Muscle of leg (tissue), 16 donors: ENCODE measurements at places on chromosomes 2 and 18.
A peak's percentile ranks its signal among the peaks of the same experiment; 100 is the strongest.

DNA sequence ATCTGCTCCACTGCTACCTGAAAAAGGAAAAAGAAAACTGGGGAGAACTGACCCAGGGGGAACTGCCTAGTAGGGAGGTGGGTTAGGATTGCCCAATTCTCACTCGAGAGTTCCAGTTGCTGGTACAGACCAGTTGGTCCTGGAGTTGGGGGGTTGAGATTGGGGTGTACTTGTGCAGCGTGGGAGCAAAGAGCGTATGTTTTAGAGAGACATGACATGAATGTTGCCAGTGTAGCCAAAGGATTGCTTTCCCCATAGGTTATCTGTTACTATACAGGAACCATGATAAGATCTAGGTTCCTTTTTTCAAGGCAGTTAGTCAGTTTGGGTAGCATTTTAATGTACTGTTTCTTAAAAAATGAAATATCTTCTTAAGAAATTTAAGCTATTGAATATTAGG, 68.6 kb downstream of the APLF start:
- H3K4me3 ChIP-seq: no peak overlapping the region
- no peaks in the 10 kb centered on the region for H3K27me3 ChIP-seq
- H3K27ac ChIP-seq: no peak overlapping the region
- DNase-seq: no peak
- H3K4me1 ChIP-seq: no peaks in the 10 kb centered on the region
- no peaks in the 10 kb centered on the region for H3K36me3 ChIP-seq

DNA sequence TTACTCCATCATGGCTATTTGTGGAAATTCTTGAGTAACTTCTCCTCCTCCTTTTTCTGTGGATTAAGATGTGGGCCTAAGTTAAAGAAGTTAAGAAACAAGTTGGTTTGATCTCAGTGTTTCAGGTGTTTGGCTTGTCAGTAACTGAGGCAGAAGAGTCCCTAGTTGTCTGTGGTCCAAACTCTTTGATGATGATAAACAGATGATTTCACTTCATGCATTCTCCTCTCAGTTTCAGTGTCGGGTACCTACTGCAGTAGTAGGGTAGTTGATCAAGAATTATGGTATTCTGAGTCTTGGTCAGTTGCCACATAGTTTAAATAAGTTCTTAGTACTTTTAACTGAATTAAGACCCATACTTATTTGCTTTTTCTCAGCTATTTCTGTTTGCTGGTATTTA, 85.6 kb downstream of the NCOA1 start:
- H3K36me3 ChIP-seq: no peaks in the 10 kb centered on the region
- H3K4me3 ChIP-seq: no peak overlapping the region
- no peaks in the 10 kb centered on the region for H3K4me1 ChIP-seq
- DNase-seq: no peak

GRCh38 chr2:127609031-127609751, 36.8 kb upstream of the GPR17 start:
- H3K4me1 ChIP-seq: no peaks in the 10 kb centered on the region
- no peaks in the 10 kb centered on the region for H3K27me3 ChIP-seq
- H3K36me3 ChIP-seq: no peaks in the 10 kb centered on the region

- DNase-seq: no peak
- H3K27me3 ChIP-seq: peaks cover under 1% of the 10 kb centered on the region
- no peaks in the 10 kb centered on the region for H3K4me1 ChIP-seq
- H3K36me3 ChIP-seq: no peaks in the 10 kb centered on the region
- H3K27ac ChIP-seq: no peak overlapping the region
Measured at GRCh38 chr2:11099122-11100065, 55.9 kb upstream of the SLC66A3 start.

DNA sequence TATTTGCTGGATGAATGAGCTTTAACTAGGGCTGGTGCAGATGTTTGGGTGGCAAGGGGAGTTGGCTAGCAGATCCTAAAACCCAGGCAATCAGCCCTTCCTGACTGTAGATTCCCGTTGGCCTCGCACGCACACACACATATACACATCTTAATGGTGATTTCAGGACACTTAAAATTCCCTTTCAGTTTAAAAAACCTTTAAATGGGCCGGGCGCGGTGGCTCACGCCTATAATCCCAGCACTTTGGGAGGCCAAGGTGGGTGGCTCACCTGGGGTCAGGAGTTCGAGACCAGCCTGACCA, 19.5 kb upstream of the MTCL1 start:
- H3K27me3 ChIP-seq: no peaks in the 10 kb centered on the region
- H3K27ac ChIP-seq: no peak overlapping the region
- no peak for DNase-seq
- peaks cover 7% of the 10 kb centered on the region for H3K4me1 ChIP-seq

- H3K27ac ChIP-seq: no peak overlapping the region
- H3K4me1 ChIP-seq: peaks cover 13% of the 10 kb centered on the region
- no peaks in the 10 kb centered on the region for H3K36me3 ChIP-seq
Measured at GRCh38 chr18:62605685-62606084, 82.9 kb downstream of the ZCCHC2 start.

GRCh38 chr18:32346671-32347070, 124.0 kb downstream of the GAREM1 start:
- peaks cover 5% of the 10 kb centered on the region for H3K4me1 ChIP-seq
- H3K27me3 ChIP-seq: no peaks in the 10 kb centered on the region
- H3K4me3 ChIP-seq: no peak overlapping the region
- DNase-seq: peak; percentile 66
- H3K36me3 ChIP-seq: no peaks in the 10 kb centered on the region

DNA sequence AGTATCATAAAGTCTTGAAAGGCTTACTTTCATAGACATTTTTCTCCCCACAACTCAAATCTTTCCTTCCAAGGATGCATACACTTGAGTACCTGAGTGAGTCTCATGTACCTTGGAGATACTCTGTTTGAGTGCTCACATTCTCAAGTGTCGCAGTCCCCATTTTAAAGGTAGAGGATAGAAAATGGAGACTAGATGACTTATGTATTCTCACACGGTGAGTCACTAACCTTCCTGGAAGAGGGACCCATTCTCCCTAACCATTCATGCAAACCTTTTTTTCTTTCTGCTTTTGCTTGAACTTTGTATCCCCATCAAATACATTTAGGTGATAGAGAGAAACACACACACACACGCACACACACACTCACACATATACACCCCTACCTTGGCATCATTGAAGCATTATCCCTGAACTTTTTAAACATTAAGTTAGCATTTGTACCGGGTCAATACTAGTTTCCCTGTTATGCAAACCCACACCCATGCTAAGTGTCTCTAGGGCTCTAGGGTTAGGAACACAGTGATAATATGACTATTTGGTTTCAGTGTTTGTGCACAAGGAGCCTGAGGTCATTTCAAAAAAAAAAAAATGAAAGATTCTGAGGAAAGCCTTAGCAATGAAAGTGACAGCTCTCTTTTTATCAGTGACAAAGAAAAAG, 236.2 kb downstream of the IKZF2 start:
- no peaks in the 10 kb centered on the region for H3K36me3 ChIP-seq
- H3K4me1 ChIP-seq: no peaks in the 10 kb centered on the region
- H3K27me3 ChIP-seq: no peaks in the 10 kb centered on the region
- H3K4me3 ChIP-seq: no peak overlapping the region
- H3K27ac ChIP-seq: no peak overlapping the region

- H3K4me1 ChIP-seq: peaks cover 30% of the 10 kb centered on the region
- H3K4me3 ChIP-seq: peak overlapping the region; percentile 39
- DNase-seq: peak; percentile 18
- no peak overlapping the region for H3K27ac ChIP-seq
- H3K36me3 ChIP-seq: no peaks in the 10 kb centered on the region
- H3K27me3 ChIP-seq: peaks cover 46% of the 10 kb centered on the region
Measured at GRCh38 chr2:132671151-132671835, 1.3 kb upstream of the LYPD1 start.

DNA sequence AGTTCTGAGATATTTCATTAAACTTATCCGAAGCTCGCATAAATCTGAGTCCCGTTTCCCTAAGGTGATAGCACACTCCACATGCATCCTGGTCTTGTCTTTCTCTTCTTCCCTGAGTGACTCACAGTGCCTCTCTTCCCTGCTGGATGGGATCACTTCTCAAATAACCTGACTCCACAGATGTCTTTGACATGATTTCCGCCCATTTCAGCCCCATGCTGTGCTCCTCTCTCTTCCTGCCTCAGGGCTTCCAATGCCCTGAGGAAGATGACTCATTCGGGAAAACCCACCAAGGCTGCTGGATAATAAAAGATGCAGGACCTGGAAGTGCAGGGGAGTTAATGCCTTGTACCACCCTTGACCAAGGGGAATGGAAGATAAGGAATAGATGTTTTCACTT, 441.7 kb upstream of the SOX11 start:
- DNase-seq: no peak
- no peak overlapping the region for H3K27ac ChIP-seq
- no peaks in the 10 kb centered on the region for H3K36me3 ChIP-seq
- no peaks in the 10 kb centered on the region for H3K4me1 ChIP-seq
- no peak overlapping the region for H3K4me3 ChIP-seq
- H3K27me3 ChIP-seq: no peaks in the 10 kb centered on the region

- peak; percentile 43 for DNase-seq
- peaks cover 20% of the 10 kb centered on the region for H3K27me3 ChIP-seq
- H3K36me3 ChIP-seq: no peaks in the 10 kb centered on the region
- H3K4me1 ChIP-seq: peaks cover 33% of the 10 kb centered on the region
- H3K27ac ChIP-seq: no peak overlapping the region
- no peak overlapping the region for H3K4me3 ChIP-seq
Measured at GRCh38 chr2:26727641-26728561, 35.4 kb downstream of the KCNK3 start.

- no peaks in the 10 kb centered on the region for H3K27me3 ChIP-seq
- no peak overlapping the region for H3K27ac ChIP-seq
- H3K36me3 ChIP-seq: no peaks in the 10 kb centered on the region
- peak; percentile 56 for DNase-seq
- no peak overlapping the region for H3K4me3 ChIP-seq
- H3K4me1 ChIP-seq: no peaks in the 10 kb centered on the region
Measured at GRCh38 chr2:45445037-45445436, 166.0 kb downstream of the SRBD1 start.

DNA sequence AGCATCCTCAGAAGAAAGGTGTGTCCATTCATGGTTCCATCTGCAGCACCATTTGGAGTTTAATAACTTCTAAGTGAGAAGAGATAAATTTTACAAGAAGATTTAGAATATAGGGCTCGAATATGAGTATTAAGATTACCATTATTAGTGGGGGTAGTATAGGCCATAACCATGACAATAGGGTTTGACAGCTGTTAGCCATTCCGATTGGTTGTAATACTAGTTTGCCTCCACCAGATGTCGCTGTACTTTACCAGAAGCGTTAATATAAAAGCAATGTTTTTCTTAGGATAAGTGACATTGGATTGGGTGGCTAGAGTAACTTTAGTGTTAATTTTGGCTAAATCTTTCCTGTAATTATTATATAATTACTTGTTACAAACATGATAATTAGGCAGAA, 107.5 kb upstream of the SRD5A2 start:
- no peak overlapping the region for H3K27ac ChIP-seq
- no peak overlapping the region for H3K4me3 ChIP-seq
- no peaks in the 10 kb centered on the region for H3K4me1 ChIP-seq
- no peaks in the 10 kb centered on the region for H3K27me3 ChIP-seq
- H3K36me3 ChIP-seq: no peaks in the 10 kb centered on the region
- no peak for DNase-seq

DNA sequence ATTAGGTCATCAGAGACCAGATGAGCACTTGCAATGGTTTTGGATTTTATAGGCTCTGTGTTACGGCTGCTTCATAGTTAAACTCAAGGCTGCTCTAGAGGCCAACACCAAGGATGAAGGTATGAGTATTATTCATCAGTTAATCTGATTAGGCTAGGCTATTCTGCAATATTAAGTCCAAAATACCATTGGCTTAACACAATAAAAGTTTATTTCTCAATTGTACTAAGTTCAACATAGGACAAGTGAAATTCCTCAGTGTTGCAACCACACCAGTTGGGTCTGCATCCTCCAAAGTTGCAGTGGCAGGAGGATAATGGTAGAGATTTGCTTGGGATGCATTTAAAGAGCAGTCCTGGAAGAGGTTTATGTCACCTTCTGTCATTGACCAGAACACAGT, 538.3 kb upstream of the CDH2 start:
- no peaks in the 10 kb centered on the region for H3K27me3 ChIP-seq
- H3K27ac ChIP-seq: no peak overlapping the region
- H3K4me3 ChIP-seq: no peak overlapping the region
- no peaks in the 10 kb centered on the region for H3K4me1 ChIP-seq
- DNase-seq: no peak
- H3K36me3 ChIP-seq: no peaks in the 10 kb centered on the region
